NCI-H2107 (cell line): ENCODE measurements at places on chromosomes 13 and 19.

DNA sequence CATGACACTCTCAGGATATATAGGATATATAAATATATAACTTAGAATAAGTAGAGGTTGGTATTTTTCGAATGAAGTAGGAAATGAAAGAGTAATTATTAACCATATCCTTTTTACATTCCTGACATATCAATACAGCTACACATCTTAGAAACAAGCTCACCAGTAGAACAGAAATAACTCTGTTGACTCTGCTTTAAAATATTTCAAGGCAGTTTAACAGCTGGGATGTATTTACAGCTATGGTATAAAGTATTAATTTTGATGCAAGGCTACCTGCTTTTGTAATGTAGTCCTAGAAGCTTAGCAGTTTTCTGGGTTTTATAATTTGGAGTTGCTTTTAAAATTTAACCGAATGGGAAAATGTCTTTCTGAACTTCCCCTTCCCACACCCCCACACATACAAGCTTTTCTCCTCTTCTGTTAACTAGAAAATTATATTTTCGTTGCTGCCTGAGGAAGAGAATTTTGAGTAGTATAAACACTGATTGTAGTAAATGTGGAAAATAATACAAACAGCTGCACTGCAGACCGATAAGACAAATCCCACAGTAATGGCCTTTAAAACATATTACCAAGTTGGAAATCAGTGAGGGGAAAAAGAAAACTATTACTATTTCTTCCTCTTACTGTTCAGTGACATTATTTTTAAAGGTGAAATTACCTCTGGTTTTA, 147.7 kb downstream of the GGACT start:
- DNase-seq, result no peak

- peak; percentile 42 for DNase-seq
Observed at GRCh38 chr13:80070024-80070703, 270.8 kb downstream of the SPRY2 start.

DNA sequence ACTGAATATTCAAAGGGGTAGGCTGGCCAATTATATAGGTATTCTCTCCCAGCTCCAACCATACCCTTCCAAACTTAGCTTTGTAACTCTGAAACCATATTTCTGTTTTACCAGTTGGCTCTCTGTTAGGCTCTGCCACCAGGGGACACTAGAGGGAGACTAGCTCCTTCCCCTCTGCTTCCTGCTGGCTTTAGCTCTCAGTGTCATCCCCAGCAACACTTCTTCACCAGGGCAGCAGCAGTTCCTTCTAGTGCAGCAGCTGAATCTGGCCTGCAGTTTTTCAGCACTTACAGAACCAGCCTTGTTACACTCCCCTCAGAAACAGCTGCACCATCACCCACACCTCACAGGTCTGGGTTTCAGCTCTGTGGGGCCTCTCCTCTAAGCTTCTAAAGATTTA, 51.0 kb upstream of the DOCK9 start:
- DNase-seq, result no peak

DNA sequence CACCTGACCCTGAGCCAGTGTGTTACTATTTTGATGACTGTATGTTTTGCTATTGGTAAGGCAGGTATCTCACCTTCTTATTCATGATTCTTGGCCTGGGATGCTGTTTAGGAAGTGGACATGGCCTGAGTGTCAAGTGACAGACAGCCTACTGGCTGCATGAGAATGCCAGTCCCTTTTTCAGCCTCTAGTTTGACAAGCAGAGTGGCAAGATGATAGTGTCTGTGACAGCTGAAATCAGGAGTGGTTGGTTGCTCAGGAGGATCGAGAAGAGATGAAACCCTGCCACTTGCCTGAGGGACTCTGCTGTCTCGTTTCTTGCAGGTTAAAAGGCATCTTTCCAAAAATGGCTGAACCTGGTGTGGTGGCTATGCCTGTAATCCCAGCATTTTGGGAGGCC, 7.1 kb upstream of the ELOF1 start:
- no peak for DNase-seq

- no peak for DNase-seq
Observed at GRCh38 chr13:62524061-62524460, 1108.4 kb upstream of the PCDH20 start.

DNA sequence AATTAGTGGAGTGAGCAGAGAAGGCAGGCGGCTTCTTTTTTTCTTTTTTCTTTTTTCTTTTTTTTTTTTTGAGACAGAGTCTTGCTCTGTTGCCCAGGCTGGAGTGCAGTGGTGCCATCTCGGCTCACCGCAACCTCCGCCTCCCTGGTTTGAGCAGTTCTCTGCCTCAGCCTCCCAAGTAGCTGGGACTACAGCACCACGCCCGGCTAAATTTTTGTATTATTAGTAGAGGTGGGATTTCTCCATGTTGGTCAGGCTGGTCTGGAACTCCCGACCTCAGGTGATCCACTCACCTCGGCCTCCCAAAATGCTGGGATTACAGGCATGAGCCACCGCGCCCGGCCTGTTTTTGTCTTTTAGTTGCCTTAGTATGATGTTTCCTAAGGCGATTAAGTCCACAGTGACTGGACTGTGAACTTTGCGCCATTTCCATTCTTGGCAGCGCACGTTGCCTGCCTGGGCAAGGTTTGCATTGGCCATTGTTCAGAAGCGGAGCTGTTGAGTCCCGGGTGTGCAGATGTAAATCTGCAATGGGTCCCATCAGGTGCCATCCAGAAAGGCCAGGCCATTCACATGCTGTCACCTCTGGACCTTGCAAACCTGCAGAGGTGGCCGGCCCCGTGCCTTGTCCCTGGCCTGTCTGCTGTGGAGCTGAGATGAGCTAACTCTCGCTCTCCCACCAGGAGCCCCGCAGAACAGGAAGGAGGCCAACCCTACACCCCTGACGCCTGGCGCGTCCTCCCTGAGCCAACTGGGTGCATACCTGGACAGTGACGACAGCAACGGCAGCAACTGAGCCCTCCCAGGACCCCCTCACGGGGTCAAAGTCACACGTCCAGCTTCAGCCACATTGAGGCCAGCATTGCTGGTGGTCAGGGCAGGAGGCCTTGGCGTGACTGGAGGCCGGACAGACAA, 10.9 kb upstream of the SHD start:
- DNase-seq, result no peak

- no peak for DNase-seq
Observed at GRCh38 chr13:45167611-45168554, 33.0 kb downstream of the KCTD4 start.

DNA sequence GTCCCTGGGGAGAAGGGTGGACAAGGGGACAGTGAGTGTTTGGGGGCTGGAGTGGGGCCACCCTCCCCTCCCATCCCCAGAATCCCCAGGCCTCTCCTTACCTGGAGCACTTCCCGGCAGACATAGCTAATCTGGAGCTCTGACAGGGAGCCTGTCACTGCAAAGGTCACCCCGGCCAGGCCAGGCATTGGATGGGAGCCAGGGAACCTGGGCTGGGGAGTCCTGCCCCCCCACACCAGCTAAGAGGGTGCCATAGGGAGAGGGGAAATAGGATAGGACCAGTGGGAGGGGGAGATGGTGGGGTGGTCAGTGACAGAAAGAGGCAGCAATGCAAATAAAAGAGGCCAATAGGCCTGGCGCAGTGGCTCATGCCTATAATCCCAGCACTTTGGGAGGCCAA, 3.5 kb downstream of the MAP4K1 start:
- no peak for DNase-seq

GRCh38 chr19:29445246-29445645, 80.5 kb upstream of the VSTM2B start:
- no peak for DNase-seq

GRCh38 chr13:97136418-97136817, 85.7 kb upstream of the MBNL2 start:
- DNase-seq, result no peak

GRCh38 chr19:38852231-38853044, 2.7 kb upstream of the HNRNPL start:
- DNase-seq, result no peak

- DNase-seq, result peak; percentile 39
Observed at GRCh38 chr13:33328701-33329100, 43.1 kb upstream of the STARD13 start.

- DNase-seq, result no peak
Observed at GRCh38 chr13:111952032-111952431, 114.9 kb upstream of the SOX1 start.

DNA sequence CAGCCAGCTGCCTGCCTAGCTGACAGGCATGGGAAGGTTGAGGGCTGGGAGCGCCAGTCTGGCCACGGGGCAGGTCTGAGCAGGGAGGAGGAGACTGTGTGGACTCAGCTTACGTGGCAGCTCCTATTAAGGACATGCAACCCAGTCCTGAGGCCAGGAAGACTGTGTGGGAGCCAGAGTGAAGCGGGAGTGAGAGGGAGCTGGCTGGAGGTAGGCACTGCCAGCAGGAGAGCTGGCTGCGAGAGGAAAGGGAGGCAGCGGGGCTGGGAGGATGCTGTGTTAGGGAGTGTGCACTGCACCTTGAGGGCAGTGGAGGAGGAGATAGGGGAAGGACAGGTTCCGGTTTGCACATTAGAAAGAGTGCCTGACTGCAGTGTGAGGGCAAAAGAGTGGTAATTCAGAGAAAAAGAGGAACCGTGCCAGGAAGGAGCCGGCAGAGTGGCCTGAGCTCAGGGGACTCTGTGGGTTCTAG, 99.2 kb downstream of the SLC7A1 start:
- DNase-seq, result no peak

DNA sequence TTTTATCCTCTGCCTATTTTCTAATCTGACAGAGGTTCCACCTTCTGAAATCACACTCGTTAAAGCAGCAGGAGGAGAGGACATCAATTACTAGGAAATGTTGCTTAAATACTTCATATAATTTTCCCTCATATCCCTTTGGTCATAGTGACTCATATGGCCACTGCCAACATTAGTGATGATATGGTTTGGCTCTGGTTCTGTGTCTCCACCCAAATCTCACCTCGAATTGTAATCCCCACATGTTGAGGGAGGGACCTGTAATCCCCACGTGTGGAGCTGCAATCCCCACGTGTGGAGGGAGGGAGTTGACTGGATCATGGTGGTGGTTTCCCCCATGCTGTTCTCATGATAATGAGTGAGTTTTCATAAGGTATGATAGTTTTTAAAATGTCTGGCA, 618.4 kb upstream of the SLITRK5 start:
- DNase-seq, result no peak

- DNase-seq, result no peak
Observed at GRCh38 chr13:44629465-44630183, 53.5 kb upstream of the TSC22D1 start.

DNA sequence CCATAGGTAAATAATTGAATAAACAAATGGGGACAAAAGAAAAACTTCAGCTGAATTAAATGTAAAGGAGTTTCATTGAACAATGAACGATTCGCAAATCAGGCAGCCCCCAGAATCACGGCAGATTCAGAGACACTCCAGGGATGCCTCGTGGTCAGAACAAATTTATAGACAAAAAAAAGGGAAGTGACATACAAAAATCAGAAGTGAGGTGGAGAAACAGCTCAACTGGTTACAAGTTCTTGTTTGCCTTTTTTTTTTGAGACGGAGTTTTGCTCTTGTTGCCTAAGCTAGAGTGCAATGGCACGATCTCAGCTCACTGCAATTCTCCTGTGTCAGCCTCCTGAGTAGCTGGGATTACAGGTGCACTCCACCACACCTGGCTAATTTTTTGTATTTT, 5.7 kb downstream of the ZNF566 start:
- no peak for DNase-seq

DNA sequence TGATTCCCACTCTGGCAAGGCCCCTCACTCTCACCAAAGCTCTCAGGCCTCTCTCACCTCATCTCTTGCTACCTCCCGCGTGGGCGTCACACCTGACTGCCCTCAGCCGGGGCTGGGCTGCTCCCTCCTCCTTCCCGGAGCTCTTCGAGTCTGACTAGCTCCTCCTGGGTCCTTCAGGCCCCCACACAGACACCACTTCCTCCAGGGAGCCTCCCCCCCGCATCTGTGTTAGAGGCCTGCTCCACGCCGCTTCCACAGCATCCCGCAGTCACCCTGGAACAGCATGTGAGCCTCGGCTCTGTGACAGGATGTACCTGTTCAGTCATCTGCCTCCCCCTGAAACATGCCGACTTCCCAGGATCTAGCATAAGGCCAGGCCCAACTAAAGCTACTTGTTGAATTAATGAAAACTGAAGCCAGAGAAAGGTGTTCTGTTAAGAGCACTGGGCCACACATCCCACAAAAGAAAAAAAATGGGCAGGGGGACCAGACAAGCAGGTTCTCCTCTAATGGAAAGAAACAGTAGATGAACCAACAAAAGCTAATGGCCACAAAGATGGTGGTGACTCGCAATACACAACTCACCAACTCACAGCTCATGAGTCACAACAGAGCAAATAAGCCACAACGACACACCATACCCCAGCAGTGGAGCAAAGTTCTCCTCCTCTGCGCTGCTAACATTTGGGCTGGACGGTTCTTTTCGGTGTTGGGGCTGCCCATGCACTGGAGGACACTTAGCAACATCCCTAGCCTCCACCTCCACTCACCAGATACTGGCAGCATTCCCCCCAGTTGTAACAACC, 3.0 kb downstream of the PPP6R1 start:
- DNase-seq, result no peak

DNA sequence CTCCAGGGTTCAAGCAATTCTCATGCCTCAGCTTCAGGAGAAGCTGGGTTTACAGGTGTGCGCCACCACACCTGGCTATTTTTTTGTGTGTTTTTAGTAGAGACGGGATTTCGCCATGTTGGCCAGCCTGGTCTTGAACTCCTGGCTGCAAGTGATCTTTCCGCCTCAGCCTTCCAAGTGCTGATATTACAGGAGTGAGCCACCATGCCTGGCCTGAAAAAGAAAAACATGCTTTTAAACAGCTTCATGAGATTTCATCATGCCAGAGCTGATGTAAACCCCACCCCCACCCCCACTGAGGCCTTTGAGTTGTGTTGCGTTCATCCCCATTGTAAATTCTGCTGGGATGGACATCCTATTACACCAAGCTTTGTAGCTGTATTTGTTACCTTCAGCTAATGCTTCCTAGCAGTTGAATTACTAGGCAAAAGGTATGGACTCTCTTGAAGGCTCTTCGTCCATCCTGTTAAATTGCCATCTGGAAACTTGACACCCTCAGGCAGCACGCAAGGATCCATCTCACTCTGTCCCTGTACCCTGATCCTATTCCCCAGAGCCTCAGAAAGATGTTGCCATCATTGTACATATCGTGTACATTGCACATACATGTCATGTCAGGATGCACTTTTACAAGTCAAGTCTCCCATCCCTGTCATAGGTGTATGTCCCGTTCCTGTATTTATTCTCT, 47.3 kb downstream of the NFIX start:
- no peak for DNase-seq

GRCh38 chr13:109720758-109721184, 65.6 kb downstream of the IRS2 start:
- no peak for DNase-seq

- no peak for DNase-seq
Observed at GRCh38 chr19:46412650-46413261, 608 bp downstream of the CCDC8 start.
